ENCODE measurements at places on chromosomes 12 and 14.

GRCh38 chr12:116803013-116803736 lies 65.1 kb downstream of the RNFT2 start:
- no peak for DNase-seq

DNA sequence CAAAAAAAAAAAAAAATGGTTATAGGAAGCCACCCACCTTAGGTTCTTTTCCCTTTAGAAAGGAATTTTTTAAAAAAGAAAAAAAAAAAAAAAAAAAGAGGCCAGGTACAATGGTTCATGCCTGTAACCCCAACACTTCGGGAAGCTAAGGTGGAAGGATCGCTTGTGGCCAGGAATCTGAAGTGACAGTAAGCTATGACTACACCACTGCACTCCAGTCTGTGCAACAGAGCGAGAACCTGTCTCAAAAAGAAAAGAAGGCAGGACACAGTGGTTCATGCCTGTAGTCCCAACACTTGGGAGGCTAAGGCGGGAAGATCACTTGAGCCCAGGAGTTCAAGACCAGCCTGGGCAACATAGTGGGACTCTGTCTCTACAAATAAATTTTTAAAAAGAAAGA lies 36.0 kb downstream of the SPTLC2 start:
- no peak for DNase-seq

- DNase-seq: no peak
Observed at GRCh38 chr14:23831596-23831995, 122.0 kb upstream of the DHRS4 start.

- no peak for DNase-seq
Observed at GRCh38 chr12:80553316-80553715, 109.3 kb downstream of the PTPRQ start.

GRCh38 chr12:71445071-71445470 lies 5.5 kb downstream of the LGR5 start:
- no peak for DNase-seq

DNA sequence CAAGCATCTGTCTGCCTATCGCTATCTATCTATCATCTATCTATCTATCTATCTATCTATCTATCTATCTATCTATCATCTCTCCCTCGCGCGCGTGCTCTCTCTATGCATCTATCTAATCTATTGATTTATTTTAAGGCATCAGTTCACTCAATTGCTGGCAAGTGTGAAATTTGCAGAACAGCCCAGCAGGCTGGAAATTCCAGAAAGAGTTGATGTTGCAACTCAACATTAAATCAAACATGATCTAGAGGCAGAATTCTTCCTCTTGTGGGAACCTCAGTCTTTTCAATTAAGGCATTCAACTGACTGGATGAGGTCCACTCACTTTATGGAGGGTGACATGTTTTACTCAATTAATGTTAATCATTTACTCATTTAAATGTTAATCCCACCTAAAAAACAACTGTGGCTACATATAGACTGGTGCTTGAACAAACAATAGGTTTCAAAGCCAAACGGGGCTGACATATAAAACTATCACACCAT lies 1210.8 kb downstream of the GALC start:
- DNase-seq: no peak

DNA sequence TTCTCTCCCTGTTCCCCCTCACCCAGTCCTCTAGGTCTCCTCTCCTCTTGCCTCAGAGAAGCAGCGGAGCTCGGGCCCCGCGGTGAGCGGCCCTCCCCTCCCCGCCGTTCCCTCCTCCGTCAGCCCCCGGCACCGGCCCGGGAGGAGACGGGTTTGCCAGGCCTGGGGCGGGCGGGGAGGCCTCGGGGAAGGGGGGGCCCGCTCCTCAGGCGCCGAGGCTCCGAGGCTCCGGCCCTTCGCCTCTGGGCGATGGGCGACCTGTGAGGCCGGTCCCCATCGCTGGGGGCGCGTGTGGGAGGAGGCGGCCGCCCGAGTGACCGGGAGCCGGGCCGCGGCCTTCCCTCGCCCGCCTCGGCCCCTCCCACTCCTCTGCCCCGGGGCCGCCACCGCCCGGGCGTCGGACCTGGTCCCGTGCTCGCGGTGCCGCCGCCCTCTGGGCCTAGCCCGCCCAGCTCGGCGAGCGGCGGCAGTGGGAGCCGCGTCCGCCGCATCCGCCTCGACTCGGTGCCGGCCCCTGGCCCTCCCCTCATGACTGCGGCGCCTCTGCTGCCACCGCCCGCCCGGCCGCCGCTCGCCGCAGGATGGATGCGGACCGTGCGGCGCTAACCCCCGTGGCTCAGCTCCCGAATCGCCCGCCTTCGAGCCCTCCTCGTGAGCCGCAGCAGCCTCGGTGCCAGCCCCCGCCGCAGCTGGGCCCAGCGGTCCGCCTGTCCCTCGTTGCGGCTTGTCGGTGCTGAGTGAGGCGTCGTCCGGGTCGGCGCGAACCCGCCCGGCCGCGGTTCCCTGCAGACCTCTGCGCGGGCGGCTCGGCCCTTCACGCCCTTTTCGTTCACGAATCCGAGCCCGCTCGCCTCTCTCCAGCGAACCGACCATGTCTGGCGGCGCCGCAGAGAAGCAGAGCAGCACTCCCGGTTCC lies 574 bp downstream of the WNK1 start:
- DNase-seq: peak; percentile 45

GRCh38 chr14:73393375-73393774 lies 65.0 kb downstream of the NUMB start:
- DNase-seq: no peak

- no peak for DNase-seq
Observed at GRCh38 chr14:102811971-102812370, 34.7 kb downstream of the TRAF3 start.

- no peak for DNase-seq
Observed at GRCh38 chr14:30242744-30243143, 315.1 kb upstream of the PRKD1 start.

DNA sequence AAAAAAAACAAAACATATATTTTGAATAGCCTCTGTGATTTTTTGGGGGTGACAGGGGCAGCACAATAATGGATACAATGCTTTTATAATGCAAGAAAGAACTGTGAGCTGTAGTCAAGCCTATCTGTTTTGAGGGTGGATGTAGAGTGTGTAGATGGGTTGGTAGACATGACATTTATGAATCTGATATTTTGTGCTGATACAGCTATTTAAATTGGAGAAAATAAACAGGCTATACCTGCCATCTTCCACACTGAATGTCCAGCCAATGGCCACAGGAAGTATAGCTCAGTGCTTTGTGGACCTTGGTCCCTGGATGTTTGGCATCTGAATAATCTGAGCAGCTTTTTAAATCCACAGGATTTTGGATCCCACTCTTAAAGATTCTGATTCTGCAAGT lies 175.0 kb downstream of the NEDD1 start:
- no peak for DNase-seq

- DNase-seq: no peak
Observed at GRCh38 chr12:52603314-52603713, 2.1 kb upstream of the KRT72 start.

DNA sequence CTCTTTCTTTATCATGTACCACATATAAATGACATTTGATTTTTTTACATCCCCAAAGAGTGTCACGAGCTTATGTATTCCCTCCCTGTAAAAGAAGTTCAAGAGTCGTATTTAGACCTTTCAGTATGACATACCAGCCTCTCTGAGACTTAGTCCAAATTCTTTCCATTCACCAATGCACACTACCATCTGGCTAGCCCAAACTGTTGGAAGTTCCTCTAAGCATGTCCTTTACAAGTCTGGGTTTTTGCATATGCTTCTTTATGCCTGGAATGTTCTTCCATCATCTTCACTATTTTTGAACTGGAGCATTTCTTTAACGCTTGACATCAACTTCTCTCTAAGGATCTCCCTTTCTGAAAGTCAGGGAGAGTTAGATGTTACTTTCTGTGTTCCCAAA lies 68.5 kb upstream of the RGS6 start:
- no peak for DNase-seq

- no peak for DNase-seq
Observed at GRCh38 chr12:78651755-78652154, 212.8 kb upstream of the SYT1 start.

GRCh38 chr12:108896336-108896735 lies 16.4 kb downstream of the DAO start:
- DNase-seq: no peak

DNA sequence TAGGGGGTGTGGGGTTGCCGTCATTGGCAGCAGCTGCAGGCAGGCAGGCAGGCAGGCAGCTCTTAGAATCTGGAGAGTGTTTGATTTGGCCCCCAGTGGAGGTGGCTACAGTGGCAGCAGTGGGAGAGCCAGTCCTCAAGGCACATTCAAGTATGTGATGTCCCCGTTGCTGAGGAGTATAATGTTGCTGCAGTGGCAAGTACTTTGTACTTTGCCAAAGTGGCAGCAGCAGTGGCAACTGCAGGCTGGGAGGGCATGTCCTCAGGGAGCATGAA lies 147.1 kb downstream of the PAPOLA start:
- no peak for DNase-seq

GRCh38 chr12:65951697-65952096 lies 127.4 kb downstream of the HMGA2 start:
- no peak for DNase-seq

DNA sequence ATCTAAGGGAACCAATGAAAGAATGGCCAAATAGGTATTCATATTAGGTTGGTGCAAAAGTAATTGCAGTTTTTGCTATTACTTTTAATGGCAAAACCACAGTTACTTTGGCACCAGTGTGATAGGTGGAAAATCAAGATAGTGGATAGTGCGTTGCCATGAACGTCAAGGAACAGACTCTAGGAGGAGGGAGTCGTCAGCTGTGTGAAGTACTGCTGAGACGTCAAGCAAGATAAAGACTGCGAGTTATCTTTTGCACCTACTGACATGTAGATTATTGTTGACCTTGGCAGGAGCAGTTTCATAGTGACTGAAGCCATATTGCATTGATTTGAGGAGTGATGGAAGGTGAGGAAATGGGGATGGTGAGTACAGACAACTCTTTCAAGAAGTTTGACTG lies 8.3 kb downstream of the YLPM1 start:
- DNase-seq: no peak

- no peak for DNase-seq
Observed at GRCh38 chr12:63930971-63931370, 86.5 kb downstream of the SRGAP1 start.

DNA sequence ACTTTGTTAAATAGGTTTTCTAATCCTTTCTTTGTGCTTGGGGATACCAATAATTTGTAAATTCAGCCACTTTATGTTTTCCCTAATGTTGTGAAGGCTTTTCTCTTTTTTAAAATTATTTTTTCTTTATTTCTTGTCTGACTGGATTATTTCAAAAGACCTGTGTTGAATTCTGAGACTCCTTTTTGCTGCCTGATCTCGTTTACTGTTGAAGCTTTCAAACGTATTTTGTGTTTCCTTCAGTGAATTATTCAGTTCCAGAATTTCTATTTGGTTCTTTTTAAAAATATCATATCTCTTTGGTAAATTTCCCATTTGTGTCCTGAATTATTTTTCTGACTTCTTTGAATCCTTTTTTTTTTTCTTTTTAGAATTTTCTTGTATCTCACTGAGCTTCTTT lies 241.6 kb downstream of the LRIG3 start:
- DNase-seq: no peak

DNA sequence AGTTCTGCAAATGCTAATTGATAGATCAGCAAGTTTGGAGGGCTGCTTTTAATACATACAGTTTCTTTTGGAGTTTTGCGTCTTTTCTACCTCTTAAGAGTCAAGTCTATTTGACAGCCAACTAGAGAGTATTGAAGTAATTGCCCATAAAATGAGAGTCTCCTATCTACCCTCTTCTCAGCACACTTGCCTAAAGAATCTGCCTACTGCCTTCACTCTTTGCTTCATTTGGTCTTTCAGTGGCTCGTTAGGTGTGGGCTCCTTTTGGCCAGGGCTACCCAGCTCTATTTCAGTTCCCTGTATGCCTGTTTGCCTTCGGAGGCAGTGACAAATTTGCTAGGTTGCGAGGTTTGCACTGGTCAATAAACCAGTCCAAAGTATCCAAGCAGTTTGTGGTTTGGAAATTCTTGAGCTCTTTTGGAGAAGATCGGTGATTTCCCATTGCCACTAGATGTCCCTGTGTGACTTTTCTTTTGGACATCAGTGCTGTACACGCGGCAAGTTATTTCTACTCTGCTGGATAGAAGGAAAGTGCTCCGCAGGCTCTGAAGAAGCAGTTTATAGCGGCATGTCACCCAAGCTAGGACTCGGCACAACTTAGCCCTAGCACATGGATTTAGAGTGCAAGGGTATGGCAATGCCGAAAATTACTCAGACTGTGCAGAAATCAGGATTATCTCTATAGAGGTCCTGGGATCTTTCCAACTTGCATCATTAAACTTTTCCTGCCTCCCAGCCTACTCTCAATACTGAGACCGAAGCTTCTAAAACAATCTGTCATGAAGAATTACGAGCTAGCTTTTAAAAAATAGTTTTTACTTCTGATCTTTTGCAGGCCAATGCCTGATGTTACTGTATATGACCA lies 38.6 kb downstream of the MGST1 start:
- no peak for DNase-seq

- DNase-seq: no peak
Observed at GRCh38 chr12:68980476-68981212, 47.7 kb upstream of the CPM start.

- no peak for DNase-seq
Observed at GRCh38 chr12:4440187-4440941, 5.3 kb downstream of the FGF6 start.

GRCh38 chr14:79111987-79112501 lies 941.9 kb downstream of the NRXN3 start:
- DNase-seq: no peak

GRCh38 chr12:3303410-3304136 lies 187.4 kb upstream of the PRMT8 start:
- DNase-seq: no peak

GRCh38 chr12:31906557-31907301 lies 52.5 kb upstream of the RESF1 start:
- no peak for DNase-seq

DNA sequence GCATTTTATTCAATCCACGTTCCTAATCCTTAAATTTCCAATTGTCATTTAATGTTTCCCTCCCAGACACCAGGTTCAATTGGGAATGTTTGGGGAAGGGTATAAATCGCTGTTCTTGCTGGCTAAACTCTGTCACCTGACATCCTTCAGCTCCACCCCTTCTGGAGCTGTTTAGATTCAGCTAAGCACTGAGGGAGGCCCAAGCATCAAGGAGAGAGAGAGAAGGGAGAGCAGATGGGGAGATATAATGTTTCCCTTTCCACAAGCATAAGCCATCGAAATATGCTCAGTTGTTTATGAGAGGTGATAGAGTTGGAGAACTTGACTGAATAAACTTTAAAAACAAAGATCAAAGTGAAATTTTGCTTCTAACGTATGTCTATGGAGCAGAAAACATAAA lies 1.8 kb downstream of the ABCC9 start:
- no peak for DNase-seq

DNA sequence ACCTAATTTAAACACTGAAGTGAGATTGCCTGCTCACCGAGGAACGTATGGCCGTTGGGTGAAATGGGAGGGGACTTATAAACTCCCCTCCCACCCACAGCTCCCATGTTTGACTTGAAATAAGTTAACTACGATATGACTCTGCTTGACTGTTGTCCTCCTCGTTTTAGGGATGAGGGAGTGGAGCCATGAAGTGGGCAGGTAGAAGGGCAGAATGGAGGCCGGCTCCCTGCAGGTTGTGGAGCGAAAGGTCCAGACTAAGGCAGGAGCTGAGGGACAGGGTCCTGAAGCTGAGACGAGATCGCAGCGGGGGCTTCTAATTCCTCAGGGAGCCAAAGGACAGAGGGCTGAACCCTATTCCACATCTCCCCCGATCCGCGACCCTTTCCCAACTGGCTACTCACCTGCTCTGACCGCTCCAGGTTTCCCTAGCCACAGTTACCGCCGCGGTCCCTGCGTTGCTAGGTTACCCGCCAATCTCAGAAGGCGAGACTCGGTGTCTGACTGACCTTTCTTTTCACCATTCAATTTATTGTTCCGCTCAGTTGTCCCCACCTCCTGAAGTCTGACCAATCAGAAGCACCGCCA lies 577 bp upstream of the TPCN1 start:
- no peak for DNase-seq

Data from stimulated activated CD4-positive, alpha-beta T cell treated with anti-CD3 and anti-CD28 coated beads, Interleukin-4, amount 100 ng/mL, for 1 hour (primary cell).